Adrenal gland (tissue), 19 donors: ENCODE measurements at places on chromosomes 5 and 9. TPM values are rescaled to one million over a fixed set of nuclear protein-coding genes. Genes with fewer than 3 reads are reported as not detected.

PCDHB15 gene
- 1.2 TPM for polyA plus RNA-seq

CDKN2B-AS1 gene
- 0.13 TPM for polyA plus RNA-seq

ANKRD20A1 gene
- polyA plus RNA-seq = 4.0 TPM

ANKRD18A gene
- polyA plus RNA-seq = 0.07 TPM

STPG3 gene
- 0.32 TPM for polyA plus RNA-seq

GRCh38 chr5:40826489-40827187 lies 8.4 kb downstream of the RPL37 start:
- H3K27me3 ChIP-seq = no peaks in the 10 kb centered on the region
- no peak overlapping the region for H3K4me3 ChIP-seq
- H3K36me3 ChIP-seq = no peaks in the 10 kb centered on the region
- no peak overlapping the region for H3K27ac ChIP-seq

GRCh38 chr5:72507907-72508238 lies 663 bp upstream of the ZNF366 start:
- no peaks in the 10 kb centered on the region for H3K36me3 ChIP-seq
- no peak overlapping the region for H3K27ac ChIP-seq
- H3K4me1 ChIP-seq = peaks cover 10% of the 10 kb centered on the region
- H3K4me3 ChIP-seq = no peak overlapping the region
- no peaks in the 10 kb centered on the region for H3K27me3 ChIP-seq
- no peak for DNase-seq

DNA sequence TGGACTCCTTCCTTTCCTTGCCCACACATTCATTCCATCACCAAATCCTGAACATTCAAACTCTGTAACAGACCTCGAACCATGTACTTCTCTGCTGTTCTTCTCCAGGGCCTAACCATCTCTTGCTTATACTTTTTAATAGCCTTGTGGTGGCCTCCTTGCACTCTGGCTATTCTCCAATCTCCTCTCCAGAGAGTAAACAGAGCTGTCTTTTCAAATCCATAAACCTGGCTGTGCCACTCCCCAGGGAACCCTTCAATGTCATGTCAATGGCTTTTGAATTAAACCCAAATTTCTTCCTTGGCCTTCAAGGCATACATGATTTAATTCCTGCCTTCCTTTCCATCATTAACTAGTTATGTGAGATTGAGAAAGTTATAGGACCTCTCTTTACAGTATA lies 277.6 kb upstream of the EFNA5 start:
- H3K4me3 ChIP-seq = no peak overlapping the region
- no peaks in the 10 kb centered on the region for H3K4me1 ChIP-seq
- H3K36me3 ChIP-seq = no peaks in the 10 kb centered on the region
- H3K27me3 ChIP-seq = no peaks in the 10 kb centered on the region

DNA sequence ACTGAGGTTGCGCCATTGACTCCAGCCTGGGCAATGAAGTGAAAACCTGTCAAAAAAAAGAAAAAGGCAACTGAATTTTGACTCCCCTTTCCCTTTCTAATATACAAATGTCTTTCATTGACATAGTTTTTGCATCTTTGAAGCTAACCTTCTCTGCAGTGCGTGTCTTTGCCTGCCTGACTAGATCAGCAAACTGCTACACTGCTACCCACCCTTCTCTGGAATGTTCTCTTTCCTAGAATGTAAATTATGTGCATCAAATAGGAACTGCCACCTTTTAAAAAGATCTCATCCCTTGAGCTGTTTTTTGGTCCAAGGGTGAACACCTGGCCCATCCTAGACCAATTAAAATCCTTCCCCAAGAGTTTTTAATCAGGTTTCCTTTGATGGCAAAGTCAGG lies 127.6 kb downstream of the SLC28A3 start:
- H3K4me1 ChIP-seq = no peaks in the 10 kb centered on the region
- H3K36me3 ChIP-seq = no peaks in the 10 kb centered on the region
- no peak for DNase-seq
- H3K27ac ChIP-seq = no peak overlapping the region
- no peak overlapping the region for H3K4me3 ChIP-seq
- no peaks in the 10 kb centered on the region for H3K27me3 ChIP-seq

DNA sequence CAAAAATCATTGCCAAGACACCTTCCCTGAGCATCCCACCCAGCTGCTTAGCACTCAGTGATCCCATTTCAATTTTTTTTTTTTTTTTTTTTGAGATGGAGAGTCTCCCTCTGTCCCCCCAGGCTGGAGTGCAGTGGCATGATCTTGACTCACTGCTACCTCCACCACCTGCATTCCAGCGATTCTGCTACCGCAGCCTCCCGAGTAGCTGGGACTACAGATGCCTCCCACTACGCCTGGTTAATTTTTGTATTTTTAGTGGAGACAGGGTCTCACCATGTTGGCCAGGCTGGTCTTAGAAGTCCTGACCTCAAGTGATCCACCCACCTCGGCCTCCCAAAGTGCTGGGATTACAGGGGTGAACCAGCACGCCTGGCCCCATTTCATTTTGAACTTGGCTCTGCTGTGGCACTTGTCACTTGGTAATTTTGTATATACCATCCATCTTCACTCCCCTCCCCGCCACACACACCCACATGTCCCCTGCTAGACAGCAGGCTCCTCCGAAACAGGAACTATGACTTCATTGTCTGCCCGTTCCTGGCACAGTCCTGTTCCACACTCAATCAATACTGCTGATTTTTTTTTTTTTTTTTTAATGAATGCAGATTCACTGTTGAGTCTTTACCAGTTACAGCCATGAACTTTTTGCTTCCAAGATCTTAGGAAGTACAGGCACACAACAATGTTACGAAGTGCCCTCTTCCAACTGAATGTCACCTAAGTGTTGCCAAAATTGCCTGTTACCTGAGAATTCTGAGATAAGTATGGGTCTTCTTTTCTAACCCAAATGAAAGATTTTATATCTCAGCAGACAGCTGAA lies 17.3 kb upstream of the ZBTB34 start:
- H3K36me3 ChIP-seq = peaks cover 7% of the 10 kb centered on the region
- H3K27ac ChIP-seq = no peak overlapping the region
- DNase-seq = no peak
- no peak overlapping the region for H3K4me3 ChIP-seq
- H3K27me3 ChIP-seq = no peaks in the 10 kb centered on the region

DNA sequence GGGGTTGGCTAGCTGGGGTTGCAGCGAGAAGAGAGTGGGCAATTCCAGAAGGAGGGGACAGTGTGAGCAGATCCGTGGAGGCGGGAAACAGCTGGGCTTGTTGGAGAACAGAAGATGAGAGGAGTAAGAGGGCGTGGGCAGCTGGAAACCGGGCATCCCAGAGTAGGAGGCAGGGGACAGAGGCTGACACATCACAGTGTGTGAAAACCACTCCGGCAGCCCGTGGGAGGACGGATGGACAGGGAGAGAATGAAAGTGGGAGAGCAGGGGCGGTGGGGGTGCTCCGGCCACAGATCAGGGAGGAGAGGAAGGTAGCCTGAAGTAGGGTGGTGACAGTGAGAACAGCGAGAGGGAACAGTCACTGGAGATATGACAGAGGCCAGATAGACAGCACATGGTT lies 8.3 kb upstream of the PSMB7 start:
- H3K27ac ChIP-seq = no peak overlapping the region
- DNase-seq = no peak
- H3K4me3 ChIP-seq = no peak overlapping the region
- no peaks in the 10 kb centered on the region for H3K27me3 ChIP-seq
- H3K36me3 ChIP-seq = no peaks in the 10 kb centered on the region

- no peaks in the 10 kb centered on the region for H3K4me1 ChIP-seq
- H3K27ac ChIP-seq = no peak overlapping the region
- no peak overlapping the region for H3K4me3 ChIP-seq
- H3K27me3 ChIP-seq = no peaks in the 10 kb centered on the region
Observed at GRCh38 chr5:55699041-55699688, 13.0 kb downstream of the SLC38A9 start.

- no peak for DNase-seq
- no peaks in the 10 kb centered on the region for H3K27me3 ChIP-seq
- H3K36me3 ChIP-seq = no peaks in the 10 kb centered on the region
- no peak overlapping the region for H3K4me3 ChIP-seq
- no peaks in the 10 kb centered on the region for H3K4me1 ChIP-seq
- H3K27ac ChIP-seq = no peak overlapping the region
Observed at GRCh38 chr5:168985454-168985853, 315.5 kb downstream of the SLIT3 start.

DNA sequence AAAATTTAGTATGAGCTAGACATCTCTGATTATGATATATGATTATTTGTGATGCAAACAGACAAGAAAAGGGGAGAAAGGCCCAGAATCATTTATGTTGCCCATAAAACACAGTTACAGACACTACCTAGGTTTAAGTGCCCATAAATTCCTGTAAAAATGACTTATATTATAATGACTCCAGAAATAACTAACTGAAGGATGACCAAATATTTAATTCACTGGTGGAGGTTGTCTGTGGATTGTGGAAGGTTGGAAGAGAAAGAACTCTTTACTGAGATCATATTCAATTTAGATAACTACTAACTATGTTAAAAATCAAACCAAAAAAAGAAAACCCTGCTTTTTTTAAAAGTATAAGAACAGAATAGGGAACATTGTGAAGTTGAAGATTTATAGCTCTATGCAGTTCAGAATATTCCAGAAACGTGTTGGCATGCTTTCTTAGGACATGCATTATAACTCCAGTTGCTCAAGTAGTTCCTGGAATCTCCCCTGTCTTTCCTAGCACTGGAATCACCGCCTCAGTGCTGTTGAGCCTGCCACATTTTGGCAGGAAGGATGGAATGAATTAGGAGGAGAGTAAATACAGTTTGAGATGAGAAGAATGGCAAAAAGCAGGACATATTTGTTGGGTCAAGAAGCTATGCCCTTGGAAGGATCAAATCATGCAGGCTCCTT lies 72.0 kb upstream of the PAPPA start:
- H3K4me1 ChIP-seq = no peaks in the 10 kb centered on the region
- no peak for DNase-seq
- no peaks in the 10 kb centered on the region for H3K27me3 ChIP-seq
- no peak overlapping the region for H3K4me3 ChIP-seq

DNA sequence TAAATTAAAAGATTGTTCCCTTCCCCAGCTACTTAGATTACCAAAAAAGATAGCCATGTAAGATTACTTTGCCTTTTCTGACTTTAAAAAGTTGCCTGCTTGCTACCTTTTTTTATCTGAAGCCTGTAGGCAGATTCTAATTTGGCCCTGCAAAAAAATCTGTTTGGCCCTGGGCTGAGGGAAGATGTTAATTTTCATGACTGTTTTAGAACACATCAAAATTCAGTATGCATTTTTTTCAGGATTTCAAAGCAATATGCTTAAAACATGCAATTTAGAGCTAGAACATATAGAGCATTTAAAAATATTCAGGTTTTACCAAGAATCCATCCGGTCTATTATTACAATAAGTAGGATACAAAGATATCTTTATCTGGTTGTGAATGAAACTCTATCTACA lies 563.6 kb downstream of the NR2F1-AS1 start:
- no peak overlapping the region for H3K27ac ChIP-seq
- no peaks in the 10 kb centered on the region for H3K27me3 ChIP-seq
- H3K4me3 ChIP-seq = no peak overlapping the region
- DNase-seq = no peak

DNA sequence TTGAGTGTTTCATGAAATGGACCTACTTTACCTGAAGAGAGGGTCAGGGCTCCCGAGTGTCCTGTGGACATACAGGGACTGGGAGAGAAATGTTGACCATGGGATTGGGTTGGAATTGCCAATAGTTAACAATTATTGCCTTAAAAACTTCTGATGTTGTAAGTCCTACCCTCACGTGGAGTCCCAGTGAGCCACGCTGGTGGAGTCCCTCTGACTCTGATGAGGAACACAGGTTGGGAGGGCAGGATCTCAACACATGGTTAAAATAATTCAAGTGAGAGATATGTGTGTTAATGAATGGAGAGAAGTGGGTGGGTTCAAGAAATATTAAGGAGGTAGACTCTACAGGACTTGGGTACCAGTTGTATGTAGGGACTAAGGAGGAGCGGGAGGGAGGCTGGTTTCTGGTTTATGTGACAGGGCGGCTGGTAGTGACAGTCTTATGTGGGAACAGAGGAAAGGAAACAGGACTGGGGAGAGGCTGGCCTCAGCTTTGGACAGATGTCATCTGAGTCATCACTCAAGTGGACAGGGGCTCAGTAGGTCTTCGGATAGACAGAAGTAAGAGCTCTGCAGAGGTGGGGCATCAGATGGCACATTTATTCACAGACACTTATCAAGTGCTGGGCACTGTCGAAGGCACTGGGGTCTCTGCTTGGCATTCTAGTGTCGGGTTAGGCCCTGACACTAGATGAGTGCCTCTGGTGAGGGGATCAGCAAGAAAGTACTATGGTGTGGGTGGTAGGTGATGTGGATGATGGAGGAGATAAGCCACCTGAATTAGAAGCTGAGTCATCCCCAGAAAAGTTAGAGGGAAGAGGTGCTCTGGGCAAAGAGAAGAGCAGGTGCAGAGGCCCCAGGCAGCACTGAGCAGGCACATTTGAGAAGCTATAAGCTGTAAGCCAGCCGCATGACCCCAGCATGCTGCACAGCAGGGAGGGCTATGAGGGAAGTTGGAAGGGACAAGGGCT lies 27.2 kb downstream of the MAML1 start:
- DNase-seq = no peak
- H3K4me1 ChIP-seq = peaks cover 73% of the 10 kb centered on the region
- no peaks in the 10 kb centered on the region for H3K36me3 ChIP-seq
- H3K27ac ChIP-seq = no peak overlapping the region

DNA sequence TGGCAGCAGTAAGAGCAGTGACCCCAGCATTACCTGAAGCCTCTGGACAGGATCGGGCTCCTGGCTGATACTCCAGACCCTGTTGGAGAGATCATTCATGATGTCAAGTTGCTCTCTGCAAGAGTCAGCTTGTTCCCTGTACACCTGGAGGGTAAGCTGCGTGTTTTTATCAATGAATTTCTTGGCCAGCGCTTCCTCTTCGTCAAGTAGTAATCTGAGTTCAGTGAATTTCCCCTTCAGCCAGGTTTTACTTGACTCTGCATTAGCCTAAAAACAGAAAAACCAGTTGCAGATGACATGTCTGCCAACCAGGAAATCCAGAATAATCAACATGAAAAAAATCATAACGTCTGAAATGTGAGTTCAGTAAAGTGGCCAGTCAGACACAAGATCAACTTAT lies 19.1 kb downstream of the TRIM14 start:
- no peaks in the 10 kb centered on the region for H3K36me3 ChIP-seq
- H3K27me3 ChIP-seq = peaks cover 21% of the 10 kb centered on the region
- H3K4me3 ChIP-seq = no peak overlapping the region
- DNase-seq = no peak

DNA sequence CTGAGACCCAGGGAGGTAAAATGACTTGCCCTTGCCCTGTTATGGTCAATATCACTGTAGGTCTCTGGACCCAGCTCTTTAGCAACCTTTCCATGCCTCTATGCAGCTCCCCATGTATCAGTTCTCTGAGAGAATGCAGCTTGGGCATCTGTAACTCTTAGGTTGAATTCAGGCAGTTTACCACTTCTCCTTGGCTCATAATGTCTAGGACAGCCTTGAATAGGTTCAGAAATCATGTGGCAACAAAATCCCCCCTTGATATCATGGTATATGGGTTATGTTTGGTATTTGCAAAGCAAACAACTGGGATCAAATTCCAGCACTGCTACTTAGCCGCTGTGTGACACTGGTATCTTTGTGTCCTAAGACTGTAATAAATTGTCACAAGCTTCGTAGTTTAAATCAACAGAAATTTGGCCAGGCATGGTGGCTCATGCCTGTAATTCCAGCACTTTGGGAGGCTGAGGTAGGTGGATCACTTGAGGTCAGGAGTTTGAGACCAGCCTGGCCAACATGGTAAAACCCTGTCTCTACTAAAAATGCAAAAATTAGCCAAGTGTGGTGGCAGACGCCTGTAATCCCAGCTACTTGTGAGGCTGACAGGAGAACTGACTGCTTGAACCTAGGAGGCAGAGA lies 10.7 kb upstream of the SUB1 start:
- no peak overlapping the region for H3K4me3 ChIP-seq
- H3K4me1 ChIP-seq = no peaks in the 10 kb centered on the region
- no peak overlapping the region for H3K27ac ChIP-seq
- H3K27me3 ChIP-seq = no peaks in the 10 kb centered on the region
